ENCODE measurements at places on chromosomes 2 and 18. TPM values are rescaled to one million over a fixed set of nuclear protein-coding genes. Genes with fewer than 3 reads are reported as not detected.

GAL3ST2 gene
- not detected for total RNA-seq

RSAD2 gene
- not detected for total RNA-seq

CYP27C1 gene
- total RNA-seq: 1.1 TPM

SLC30A3 gene
- not detected for total RNA-seq

SPEG gene
- total RNA-seq: 7.5 TPM

DTNA gene
- total RNA-seq: 5.1 TPM

RPE gene
- total RNA-seq: 54.1 TPM

IAH1 gene
- total RNA-seq: 51.8 TPM

DYNAP gene
- total RNA-seq: not detected

CHRND gene
- total RNA-seq: not detected

LCLAT1 gene
- 19.8 TPM for total RNA-seq

SLC4A3 gene
- 6.5 TPM for total RNA-seq

ACMSD gene
- 0.46 TPM for total RNA-seq

GPR45 gene
- not detected for total RNA-seq

ATRAID gene
- total RNA-seq: 148 TPM

NLRC4 gene
- not detected for total RNA-seq

CD8B2 gene
- not detected for total RNA-seq

STEAP3 gene
- 17.2 TPM for total RNA-seq

Data from airway epithelial cell (primary cell).